ENCODE measurements at places on chromosomes 16 and 17.
A peak's percentile ranks its signal among the peaks of the same experiment; 100 is the strongest.

GRCh38 chr16:31876951-31877828 lies 3.6 kb downstream of the ZNF267 start:
- DNase-seq, result no peak

DNA sequence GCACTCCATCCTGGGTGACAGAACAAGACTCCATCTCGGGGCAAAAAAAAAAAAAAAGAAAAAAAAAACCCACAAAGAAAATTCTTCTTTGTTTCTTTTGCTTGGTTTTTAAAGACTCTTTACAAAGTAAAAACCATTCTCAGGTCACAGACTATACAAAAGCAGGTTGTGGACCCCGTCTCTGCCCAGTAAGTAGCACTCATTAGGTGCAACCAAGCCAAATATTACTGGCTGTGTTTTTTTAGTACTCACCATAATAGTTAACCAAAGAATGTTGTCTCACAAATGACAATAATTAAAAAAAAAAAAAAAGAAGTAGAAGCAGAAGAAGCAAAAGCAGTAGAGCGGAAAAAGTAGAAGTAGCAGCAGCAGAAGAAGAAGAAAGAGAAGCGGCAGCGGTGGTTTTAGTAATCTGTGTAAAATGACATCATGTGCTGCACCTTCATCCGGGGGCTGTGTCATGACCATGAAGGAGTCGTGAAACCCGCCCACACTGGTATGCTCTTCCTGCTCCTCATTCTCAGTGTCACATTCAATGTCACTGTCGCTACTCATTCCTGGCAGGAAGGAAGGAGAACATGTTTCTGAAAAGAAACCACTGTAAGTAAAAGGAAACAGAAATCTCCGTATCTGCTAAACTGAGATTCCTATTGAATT lies 105.4 kb downstream of the TRIM37 start:
- DNase-seq, result peak; percentile 50

- no peak for DNase-seq
Observed at GRCh38 chr16:910181-910580, 60.6 kb downstream of the LMF1 start.

DNA sequence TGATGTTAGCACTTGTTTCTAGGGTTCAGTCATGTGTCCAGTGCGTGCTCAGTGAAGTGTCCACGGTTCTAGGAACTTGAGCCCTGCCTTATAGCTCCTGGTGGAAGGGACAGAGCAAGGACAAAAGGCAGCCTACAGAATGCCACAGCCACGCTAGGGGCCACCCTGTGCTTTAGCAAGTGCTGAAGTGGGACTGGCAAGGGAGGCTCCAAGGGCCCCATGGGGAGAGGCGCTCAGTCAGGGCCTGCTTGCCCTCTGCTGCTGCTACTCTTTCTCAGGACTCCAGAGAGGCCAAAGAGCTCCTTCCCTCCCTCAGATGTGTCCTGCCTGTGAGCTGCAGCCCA lies 6.8 kb downstream of the NT5C start:
- DNase-seq, result no peak

GRCh38 chr17:37694734-37695133 lies 50.1 kb downstream of the HNF1B start:
- no peak for DNase-seq

DNA sequence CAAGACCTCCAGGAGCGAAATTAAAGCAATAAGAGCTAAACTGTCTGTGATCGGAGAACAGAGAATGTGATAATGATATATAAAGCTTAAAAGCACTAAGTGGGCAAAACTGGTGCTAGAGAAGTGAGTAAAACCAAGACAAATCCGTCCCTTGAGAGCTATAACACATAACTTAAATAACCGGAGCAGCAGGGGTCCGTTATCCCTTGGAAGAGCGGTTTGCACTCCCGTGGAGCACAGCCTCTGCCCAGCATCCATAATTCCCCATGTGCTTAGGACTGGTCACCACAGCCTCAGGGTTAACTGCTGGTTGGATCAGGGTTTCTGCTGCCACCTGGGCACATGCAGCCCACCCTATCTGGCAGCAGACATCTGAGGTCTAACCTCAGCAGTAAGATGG lies 489.0 kb downstream of the NPIPA7 start:
- DNase-seq, result no peak

- DNase-seq, result no peak
Observed at GRCh38 chr16:31711344-31711845, 162.2 kb upstream of the ZNF267 start.

GRCh38 chr17:75404731-75405364 lies 630 bp downstream of the GRB2 start:
- peak; percentile 24 for DNase-seq

DNA sequence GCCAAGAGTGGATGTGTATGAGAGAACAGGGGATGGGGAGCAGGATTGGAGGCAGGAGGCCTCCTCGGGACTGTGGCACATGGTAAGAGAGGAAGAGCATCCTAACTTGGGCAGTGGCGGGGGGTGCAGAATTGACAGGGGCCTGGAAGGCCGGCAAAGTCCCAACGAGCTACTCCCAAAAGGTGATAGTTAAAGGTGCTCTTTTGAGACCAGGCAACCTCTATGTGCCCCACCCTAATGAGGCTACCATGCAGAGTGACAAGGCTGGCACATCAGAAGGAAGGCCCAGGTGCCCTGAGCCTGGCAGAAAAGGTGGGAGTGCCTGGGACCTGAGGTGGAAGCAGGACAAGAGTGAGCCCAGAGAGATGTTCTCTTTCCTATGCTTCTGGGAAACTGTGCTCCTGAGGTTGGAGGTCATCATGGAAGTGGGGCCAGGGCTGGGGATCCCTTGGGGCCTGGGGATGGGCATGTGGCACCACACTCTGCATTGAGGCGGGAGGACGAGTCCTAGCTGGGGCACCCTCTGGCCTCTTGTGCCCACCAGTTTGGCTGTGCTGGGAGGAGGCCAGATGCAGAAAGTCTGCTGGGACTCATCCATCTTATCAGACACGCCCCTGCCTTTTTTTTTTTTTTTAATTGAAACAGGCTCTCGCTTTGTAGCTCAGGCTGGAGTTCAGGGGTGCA lies 5.9 kb downstream of the RAB11FIP4 start:
- DNase-seq, result no peak

- no peak for DNase-seq
Observed at GRCh38 chr16:51093726-51094280, 57.3 kb downstream of the SALL1 start.

- no peak for DNase-seq
Observed at GRCh38 chr17:77528516-77529327, 388.0 kb downstream of the SEC14L1 start.

GRCh38 chr16:2971134-2971984 lies 2.2 kb downstream of the PAQR4 start:
- no peak for DNase-seq

DNA sequence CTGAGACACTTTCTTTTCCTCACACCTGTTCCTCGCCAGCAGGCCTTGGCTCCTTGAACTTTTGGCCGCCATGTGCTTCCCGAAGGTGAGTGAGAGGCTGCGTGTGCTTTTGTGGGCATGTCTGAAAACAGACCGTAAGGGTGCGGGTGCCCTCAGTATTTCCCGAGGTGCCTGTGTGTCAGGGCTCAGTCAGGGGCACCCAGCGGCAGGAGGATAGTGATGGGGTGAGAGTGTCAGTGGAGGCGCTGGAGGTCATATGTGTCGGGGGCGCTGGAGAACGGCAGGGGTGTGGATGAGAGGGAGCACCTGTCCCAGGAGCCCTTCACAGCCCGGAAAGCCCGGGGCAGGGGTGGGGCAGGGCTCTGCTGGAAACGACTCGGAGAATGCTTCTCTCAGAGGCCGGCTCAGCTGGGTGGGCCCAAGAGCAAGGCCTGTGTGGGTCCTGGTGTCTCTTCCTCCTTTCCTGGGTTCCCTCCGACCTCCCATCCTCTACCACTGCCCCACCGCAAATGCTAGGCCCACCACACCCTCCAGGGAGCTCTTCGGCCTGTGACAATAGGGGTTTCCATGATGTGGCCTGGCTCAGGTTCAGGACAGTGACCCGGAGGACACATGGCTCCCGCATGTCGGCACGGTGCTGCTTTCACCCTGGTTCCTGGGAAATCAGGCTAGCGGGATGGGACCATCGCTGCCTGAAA lies 451 bp downstream of the IL32 start:
- no peak for DNase-seq

GRCh38 chr16:83606486-83607030 lies 201.2 kb upstream of the HSBP1 start:
- no peak for DNase-seq

Measured in stimulated activated CD8-positive, alpha-beta memory T cell treated with anti-CD3 and anti-CD28 coated beads, Interleukin-12 subunit alpha, Interleukin-12 subunit beta, amount 100 ng/mL, for 1 hour (primary cell).